ENCODE measurements at places on chromosomes 1 and 21. TPM values are rescaled to one million over a fixed set of nuclear protein-coding genes. Genes with fewer than 3 reads are reported as not detected.

C1orf185 gene
- not detected for total RNA-seq

- no peak for DNase-seq
Measured at GRCh38 chr21:37936010-37936785, 19.9 kb upstream of the KCNJ6 start.

DNA sequence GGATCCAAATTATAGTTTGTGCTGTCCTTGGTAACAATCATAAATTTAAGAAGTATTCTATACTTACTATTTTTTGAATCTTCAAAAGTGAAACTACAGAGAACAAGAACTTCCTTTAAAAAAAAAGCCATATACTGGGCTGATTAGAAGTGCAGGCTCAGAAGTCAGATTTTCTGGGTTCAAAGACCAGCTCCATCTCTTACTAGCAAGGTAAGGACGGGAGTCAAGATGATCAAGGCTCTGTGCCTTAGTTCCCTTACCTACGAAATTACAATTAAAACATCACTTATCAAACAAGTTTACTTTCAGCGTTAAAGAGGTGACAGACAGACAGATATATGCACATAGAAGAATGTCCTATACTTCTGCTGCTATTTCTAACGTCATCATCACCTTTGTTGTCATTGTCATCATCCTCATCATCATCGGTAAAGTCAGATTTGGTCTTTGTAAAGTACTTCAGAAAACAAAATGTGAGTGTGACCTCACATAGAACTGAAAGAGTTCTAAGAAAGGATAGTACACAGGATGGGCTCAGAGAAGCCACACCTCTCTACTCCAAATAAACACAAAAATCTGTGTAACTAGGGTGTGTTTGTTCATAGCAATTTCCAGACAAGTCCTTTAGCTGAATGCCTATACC is 178.7 kb downstream of the VAV3 start:
- no peak for DNase-seq

LDLRAD1 gene
- not detected for total RNA-seq

- DNase-seq = no peak
Measured at GRCh38 chr1:89286549-89287180, 14.0 kb upstream of the GBP5 start.

TMPRSS3 gene
- 0.34 TPM for total RNA-seq

GRCh38 chr1:236844499-236845271 is 49.6 kb downstream of the MTR start:
- DNase-seq = no peak

DNA sequence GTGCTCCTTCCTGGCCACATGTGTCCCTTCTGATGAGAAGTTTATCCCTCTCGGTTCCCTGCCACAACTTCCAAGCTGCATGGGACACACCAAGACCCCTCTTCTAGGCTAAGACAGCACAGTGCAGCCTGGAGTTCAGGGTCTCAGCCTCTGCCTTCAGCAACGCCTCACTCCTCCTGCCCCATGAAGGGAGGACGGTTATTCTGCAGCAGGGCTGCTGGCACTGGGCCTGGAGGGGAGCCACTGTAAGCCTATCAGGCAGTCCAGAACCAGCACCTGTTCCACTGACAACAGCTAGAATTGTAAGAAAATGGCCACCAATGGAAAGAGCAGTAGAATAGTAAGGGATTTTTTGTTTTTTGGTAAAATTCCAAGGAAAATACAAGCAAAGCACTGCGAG is 72.3 kb downstream of the GALNT2 start:
- no peak for DNase-seq

DNA sequence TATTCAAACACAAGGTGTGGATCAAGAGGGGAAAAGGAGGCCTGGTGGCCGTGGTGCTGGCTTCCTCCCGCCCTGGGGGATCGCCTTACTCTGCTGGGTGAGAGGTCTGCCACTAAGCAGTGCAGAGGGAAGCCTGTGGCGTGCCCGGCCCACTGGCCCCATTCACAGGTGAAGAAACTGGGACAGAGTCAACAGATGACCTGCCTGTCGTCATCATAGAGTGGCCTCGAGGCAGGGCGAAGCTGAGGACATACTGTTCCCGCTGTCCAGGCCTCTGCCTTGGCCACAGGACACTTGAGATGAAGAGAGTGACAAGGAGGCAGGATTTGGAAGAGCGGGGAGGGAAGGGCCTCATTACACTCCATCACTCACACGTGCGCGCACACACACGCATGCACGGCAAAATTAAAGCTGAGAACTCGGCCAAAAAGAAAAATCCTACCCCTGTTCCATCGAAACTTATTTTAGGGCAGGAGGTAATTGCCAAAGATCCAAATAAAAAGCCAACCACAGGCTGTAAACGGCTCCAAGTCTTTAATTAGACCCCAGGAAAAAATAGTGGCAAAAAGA is 50.5 kb downstream of the CASZ1 start:
- no peak for DNase-seq

- DNase-seq = no peak
Measured at GRCh38 chr1:224696021-224696420, 79.9 kb downstream of the CNIH3 start.

KTI12 gene
- total RNA-seq = 10.5 TPM

INSRR gene
- not detected for total RNA-seq

TPR gene
- 64.3 TPM for total RNA-seq

- no peak for DNase-seq
Measured at GRCh38 chr1:43321331-43321891, 16.2 kb upstream of the MPL start.

- DNase-seq = peak; percentile 46
Measured at GRCh38 chr1:119676571-119677206, 28.6 kb upstream of the ZNF697 start.

- DNase-seq = no peak
Measured at GRCh38 chr1:58934706-58935105, 150.9 kb upstream of the JUN start.

DNA sequence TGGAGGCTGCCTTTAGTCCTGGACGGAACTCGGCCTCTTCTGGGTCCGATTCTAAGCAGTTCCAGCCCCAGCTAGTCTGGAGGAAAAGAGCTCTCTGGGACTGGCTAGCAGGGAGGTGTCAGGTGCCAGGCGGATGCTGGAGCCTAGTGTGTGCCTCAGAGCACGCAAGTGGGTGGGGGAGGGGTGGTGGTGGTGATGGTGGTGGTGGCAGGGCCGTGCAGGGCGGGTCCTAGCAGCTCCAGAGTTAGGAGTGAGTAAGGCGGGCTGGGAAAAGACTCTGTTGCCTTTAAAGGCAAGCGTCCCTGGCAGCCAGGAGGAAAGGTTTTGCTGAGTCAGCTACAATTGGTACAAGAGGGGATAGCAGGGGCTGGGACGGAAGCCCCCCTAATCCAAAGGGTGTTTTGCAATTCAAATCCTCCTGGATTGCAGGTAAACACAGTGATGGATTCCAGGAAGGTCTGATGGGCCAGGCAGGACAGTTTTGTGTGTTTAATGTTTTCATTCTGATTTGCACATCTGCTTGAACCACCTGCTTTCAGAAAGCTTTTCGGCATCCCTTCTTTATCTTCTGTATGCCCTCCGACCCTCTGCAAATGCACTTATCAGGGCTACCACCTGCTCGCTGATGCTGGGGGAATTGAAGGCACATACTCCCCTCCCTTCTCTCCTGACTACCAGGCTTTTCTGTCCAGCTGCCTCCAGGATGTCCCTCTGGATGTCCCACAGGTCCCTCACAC is 4.1 kb upstream of the SLC2A1 start:
- DNase-seq = no peak

DNA sequence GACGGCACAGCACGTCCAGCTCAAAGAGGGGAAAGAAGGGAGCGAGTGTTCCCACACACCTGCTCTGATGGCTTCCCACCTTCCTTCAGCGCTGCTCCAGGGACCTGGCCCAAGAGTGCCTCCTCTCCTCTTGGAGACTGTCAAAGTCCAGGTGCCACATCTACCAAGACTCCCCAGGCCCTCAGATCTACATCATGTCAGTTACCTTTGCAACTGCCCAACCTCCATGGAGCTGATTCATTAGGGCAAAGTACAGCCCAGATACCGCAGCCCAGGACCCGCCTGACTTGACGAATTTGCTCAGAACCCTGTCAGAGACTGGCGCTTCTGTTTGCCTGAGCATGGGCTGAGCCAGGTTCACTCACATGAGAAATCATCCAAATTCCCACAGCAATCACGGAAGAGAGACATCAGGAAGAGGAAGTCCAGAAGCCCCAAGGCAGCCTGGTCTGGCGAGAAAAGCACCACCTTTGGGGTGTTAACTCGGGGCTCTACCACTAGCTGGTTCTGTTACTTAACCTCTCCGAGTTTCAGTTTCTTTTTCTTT is at the start of gene SEC16B:
SEC16B (minus strand) TSS at position 234 of the 547 bp plus-strand sequence. CDS start 2,077 bp downstream, outside the sequence.
- no peak for DNase-seq

MTFR1L gene
- 36.2 TPM for total RNA-seq

GRCh38 chr1:206538901-206539640 is 31.7 kb downstream of the RASSF5 start:
- DNase-seq = no peak

KRTAP21-2 gene
- total RNA-seq = not detected

GRCh38 chr1:232481091-232481490 is 148.8 kb downstream of the SIPA1L2 start:
- DNase-seq = no peak

AADACL4 gene
- total RNA-seq = not detected

DNA sequence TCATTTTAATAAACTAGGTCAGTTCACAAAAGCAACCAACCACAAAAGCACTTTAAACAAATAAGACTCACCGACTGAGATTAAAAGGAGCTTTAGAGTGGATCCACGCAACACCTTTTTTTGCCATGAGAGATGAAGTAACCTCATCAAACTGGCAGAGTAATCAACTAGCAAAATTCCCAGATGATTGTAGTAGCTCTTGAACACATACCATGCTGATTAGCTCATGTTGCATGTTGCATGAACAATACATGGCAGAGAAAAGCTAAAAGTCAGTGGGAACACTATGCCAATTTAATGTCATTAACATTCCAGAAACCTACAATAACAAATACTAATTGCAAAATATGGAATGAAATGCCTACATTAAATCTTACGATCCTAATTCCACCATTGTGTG is 4.1 kb downstream of the WARS2 start:
- DNase-seq = no peak

PHF13 gene
- 7.4 TPM for total RNA-seq

GRCh38 chr1:20993716-20994575 is 182.8 kb downstream of the EIF4G3 start:
- DNase-seq = no peak

KIF21B gene
- total RNA-seq = 0.74 TPM

DNA sequence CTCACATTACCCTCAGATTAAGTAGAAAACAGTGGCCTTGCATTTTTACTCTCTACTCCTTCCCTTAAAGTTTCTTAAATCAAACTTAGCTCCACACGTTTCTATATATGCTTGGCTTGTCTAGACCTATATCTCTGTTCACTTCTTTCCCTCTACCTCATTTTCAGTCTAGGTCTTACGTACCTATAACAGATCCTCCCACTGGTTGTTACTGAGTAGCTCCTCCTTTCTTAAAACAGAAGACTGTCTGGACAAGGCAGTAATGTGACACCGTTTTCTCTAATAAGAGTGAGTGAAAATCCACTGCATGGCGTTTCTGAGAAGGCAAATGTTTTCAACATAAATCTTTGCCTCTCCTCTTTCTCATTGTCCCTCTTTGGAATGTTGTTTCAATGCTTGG is 211.7 kb upstream of the POGK start:
- DNase-seq = no peak
